Muscle of leg (tissue), 16 donors: ENCODE measurements at places on chromosomes 1 and 21. TPM values are rescaled to one million over a fixed set of nuclear protein-coding genes. Genes with fewer than 3 reads are reported as not detected.
A peak's percentile ranks its signal among the peaks of the same experiment; 100 is the strongest.

- no peaks in the 10 kb centered on the region for H3K27me3 ChIP-seq
- H3K4me3 ChIP-seq: no peak overlapping the region
- no peaks in the 10 kb centered on the region for H3K36me3 ChIP-seq
- no peaks in the 10 kb centered on the region for H3K4me1 ChIP-seq
Measured at GRCh38 chr1:97412166-97412565, 508.7 kb downstream of the DPYD start.

DNA sequence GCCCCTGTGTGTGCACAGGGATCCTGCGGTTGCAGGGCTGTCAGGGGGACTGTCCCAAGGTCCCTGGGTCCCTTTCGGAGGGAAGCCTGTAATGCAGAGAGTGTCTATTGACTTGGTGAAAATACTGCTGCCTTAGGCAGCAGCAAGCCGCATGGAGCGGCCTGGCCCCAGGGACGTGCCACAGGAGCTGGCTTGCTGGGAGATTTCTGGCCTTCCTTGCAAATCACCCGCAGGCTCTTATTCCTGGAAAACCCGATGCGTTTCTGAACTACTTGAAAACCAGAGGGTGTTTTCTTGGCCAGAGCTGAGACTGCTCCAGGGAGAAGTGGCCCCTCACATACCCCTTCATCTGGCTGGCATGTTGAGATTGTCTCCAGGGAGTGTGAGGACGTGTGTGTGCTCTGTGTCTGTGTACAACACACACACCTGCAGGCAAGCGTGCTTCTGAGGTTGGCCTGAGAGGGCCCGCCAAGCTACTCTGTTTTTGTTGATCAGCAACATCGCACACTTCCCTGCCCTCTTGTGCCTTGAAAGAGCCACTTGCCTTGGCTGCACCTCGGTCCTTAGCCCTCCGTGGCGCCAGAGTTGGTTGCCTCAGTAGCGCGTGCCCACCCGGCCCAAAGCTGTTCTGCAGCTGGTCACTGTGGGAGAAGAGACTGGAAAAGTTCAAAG, 10.5 kb downstream of the PRDM16 start:
- H3K27me3 ChIP-seq: peaks cover 74% of the 10 kb centered on the region
- peaks cover 16% of the 10 kb centered on the region for H3K4me1 ChIP-seq
- H3K27ac ChIP-seq: no peak overlapping the region
- no peaks in the 10 kb centered on the region for H3K36me3 ChIP-seq
- no peak overlapping the region for H3K4me3 ChIP-seq
- no peak for DNase-seq

- H3K27me3 ChIP-seq: no peaks in the 10 kb centered on the region
- no peak overlapping the region for H3K27ac ChIP-seq
- no peaks in the 10 kb centered on the region for H3K36me3 ChIP-seq
- H3K4me1 ChIP-seq: no peaks in the 10 kb centered on the region
- DNase-seq: peak; percentile 84
Measured at GRCh38 chr1:81186261-81186660, 614.5 kb upstream of the ADGRL2 start.

Gene DCST1
- total RNA-seq: not detected
